Activated CD4-positive, alpha-beta T cell treated with anti-CD3 and anti-CD28 coated beads, Interleukin-2, Interleukin-6, amounts not matched to agents 100 ng/mL and 50 ng/mL, durations not matched to agents 16 hours and 8 hours (primary cell): ENCODE measurements at places on chromosomes 3 and 15.

DNA sequence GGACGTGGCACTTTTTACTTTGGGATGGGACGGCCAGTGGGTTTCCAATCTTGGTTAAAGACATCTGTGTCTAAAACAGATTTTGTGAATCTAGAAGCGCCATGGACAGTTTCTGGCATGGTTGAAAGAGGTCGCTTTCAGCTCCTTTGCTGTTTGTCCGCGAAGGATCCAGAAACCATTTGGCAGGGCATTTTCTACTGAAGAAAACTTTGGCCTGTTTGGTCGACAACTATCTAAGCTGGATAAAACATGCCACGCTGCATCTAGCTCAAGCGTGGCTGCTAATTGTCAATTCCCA is 730 bp upstream of the RORA start:
- DNase-seq: no peak

- peak; percentile 84 for DNase-seq
Observed at GRCh38 chr3:108127301-108127988, 36.6 kb upstream of the CD47 start.

DNA sequence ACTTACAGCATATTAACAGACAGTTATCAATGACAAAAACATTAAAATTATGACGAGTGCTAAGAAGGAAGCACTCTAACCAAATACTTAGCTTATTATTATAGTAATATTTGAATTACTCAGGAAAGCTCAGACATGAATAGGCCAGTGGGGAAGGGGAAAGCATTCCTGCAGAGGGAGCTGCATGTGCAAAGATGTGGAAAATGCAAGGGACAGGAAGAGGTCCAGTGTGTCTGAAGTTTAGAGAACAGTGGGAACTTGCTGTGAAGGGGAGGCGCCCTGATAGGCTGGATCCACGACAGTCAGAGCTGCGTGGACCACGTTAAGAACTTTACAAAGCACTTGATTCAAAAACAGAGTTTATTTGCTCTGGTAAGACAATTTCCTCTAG is 1.2 kb upstream of the SPICE1 start:
- no peak for DNase-seq

DNA sequence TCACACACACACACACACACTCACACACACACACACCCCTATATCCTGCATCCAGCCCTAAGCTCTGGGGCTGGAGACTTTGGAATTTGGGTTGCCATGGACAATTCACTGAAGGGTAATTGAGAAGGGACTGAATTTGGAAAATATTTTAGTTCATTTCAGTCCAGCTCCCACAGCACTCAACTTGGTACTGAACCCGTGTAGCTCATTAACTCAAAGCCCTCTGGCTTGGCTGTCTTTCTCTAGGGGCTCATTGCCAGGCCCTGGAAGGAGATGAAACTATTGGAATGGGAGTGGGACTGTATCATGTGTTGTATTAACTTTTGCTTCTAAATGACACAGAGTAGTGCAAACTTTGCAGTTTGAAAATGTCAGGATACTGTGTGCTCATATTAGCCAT is 157.3 kb downstream of the EPHB1 start:
- no peak for DNase-seq

- DNase-seq: peak; percentile 3
Observed at GRCh38 chr3:23324745-23325144, 121.6 kb downstream of the UBE2E2 start.

DNA sequence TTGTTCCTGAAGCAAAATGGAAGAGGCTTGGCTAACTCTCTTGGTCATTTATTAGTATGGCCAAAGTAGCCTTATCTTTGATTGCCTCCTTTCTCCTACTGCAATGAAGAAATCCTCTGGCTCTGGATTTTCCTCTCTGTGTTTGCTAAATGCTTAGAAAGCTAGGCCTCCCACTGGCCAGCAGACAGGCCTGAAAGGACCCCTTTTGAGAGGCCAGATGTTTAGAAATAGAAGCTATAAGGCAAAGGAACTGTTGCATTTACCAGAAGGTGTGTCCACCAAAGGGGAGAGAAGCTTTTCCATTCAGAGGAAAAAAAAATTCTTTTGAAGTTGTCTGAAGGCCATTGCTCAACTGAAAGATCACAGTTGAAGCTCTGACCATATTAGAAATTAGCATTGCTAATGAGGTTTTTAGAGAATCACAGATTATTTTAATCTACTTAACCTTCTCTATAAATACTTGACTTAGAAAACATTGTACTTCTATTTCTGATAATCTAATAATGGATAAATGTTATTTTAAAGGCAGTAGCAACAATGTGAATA is 160.8 kb downstream of the SYNPR start:
- DNase-seq: no peak

DNA sequence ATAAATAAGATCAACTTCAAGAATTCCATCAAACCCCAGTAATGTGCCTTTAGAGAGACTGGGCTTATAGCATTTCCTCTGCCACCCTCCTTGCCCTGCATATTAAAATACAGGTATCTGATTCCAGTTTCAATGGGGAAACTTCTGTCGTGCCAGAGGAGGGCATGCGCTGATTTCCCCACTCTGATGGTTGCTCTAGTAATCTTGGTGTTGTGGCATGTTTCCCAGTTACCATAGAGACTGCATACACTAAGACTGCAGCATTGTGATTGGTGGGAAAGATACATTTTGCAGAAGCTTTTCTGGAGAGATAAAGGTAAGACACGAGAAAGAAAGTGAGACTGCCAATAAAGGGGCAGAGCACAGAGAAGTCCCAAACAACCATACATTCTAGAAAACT is 225.6 kb downstream of the TIGIT start:
- no peak for DNase-seq

GRCh38 chr3:149702691-149703441 is 45.0 kb upstream of the WWTR1 start:
- DNase-seq: peak; percentile 65

DNA sequence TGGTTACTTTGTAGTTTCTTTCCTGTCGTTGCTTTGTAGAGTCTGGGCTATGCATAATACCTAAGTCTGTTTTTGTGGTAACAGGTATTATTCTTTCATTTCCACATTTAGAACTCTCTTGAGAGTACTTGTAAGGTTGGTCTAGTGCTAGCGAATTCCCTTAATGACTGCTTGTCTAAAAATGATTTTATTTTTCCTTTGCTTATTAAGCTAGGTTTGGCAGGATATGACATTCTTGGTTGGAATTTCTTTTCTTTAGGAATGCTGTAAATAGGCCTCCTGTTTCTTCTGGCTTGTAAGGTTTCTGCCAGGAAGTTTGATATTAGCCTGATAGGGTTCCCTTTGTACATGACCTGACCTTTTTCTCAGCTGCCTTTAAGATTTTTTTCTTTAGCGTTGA is 70.1 kb upstream of the SGO1 start:
- DNase-seq: no peak

GRCh38 chr3:38609386-38610111 is 39.9 kb downstream of the SCN5A start:
- no peak for DNase-seq

DNA sequence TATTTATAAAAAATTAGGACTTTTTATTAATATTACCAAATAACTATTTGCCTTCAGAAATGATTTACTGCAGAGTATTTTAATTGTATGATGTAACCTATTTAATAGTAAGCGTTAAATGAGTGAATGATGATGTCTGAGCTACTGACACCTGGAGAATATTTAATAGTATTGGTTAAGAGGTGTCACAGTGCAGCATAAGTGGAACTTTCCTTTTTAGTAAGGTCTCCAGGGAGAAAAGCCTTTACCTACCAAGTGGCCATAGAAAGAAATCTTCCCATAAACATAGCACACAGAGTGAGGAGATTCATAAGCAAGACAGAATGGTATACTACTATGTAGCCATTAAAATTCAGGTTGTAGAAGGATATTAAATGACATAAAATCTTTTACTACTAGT is 441.7 kb downstream of the TBL1XR1 start:
- DNase-seq: no peak

DNA sequence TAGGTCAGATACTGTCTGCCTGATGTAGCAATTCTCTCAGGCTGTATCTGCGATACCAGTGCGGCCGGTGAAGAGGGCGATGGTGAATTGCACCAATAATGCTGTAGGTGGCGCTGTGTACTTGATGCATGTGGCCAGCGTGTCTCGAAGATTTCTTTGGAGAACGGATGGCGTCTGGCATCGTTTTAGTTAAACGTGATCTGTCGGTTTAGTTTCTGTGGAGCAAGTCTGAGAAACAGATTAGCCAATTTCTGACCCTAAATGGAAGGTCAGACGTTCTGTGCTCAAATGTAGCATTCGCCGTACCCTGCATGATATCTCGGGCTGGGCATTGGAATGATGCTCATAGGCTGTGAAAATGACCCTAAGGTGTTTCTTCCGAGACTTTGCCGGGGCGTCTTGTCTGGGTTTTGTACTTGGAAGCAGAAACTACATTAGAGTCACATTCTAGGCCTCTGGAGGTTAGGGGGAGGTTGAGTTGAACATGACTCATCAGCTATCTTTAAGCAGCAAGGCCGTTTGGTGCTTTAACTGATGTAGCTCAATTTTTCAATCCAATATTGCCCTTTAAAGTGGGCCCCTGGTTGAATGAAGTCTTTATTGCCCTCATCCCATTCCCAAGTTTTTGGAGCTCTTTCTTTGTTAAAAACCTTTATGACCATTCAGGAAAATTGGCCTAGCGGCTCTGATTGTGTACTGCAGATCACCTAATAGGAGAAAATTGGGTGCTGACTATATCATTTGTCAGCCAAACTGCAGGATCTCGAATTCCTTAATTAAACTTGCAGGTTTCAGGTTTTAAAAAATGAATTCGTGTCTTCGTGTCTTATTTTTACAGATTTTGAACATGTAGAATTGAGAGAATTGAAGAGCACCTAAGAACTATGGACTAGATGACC is 80.0 kb downstream of the SQOR start:
- DNase-seq: peak; percentile 72

- DNase-seq: peak; percentile 62
Observed at GRCh38 chr3:183513046-183513706, 42.3 kb downstream of the KLHL6 start.

DNA sequence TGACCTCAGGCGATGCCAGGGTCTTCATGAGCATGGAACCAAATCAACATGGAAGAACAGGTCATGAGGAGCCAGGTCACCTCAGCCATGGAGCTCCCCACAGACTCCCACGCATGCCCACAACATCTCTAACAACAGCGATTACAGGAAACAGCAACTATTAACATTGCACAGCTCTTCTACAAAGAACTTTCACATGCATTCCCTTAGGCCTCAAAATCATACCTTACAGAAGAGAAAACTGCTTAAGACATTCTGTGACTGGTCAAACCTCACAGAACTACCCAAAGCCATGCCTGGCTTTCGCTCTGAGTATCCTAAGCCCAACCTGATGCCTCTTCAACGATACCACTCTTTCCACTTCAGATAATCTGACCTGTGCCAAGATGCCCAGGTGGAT is 117.8 kb downstream of the OXNAD1 start:
- DNase-seq: no peak

GRCh38 chr15:38090678-38091077 is 156.2 kb downstream of the TMCO5A start:
- DNase-seq: no peak

DNA sequence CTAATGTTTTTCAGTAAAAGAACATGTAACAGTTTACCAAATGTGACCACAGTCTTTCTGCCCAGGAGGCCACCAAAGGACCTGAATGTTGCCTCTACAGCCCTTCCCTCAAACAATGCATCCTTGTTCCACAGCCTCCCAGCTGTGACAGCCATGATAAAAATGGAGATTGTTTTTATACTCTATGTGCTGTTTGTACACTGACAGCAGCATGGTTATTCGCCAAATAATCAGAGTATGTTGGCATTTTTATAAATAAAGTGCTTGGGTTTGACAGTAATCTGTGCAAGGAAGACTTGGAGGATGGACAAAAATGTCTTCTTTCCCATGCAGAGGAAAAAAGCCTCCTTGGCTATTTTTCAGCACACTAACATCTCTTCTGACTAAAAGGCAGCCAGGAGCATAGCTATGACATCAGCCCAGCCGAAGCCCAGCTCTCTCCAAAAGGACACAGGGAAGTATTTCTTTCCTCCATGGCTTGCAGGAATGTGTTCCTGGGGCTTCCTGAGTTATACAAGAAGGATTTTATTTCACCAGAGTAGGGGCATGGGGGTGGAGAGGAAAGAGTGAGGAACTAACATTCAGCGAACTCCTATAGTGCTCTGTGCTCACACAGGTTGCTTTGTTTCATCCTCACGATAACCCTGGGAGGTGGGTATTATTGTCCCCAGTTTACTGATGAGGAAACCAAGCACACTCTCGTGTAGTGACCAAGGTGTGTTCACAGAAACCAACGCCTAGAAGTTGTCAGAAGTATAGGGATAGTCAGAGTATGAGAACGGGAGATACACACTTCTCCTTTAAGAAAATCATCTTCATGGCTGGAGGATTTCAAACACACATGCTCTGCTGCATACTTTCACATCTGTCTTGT is 339.7 kb downstream of the MECOM start:
- no peak for DNase-seq

GRCh38 chr3:126961791-126962461 is 21.0 kb upstream of the PLXNA1 start:
- DNase-seq: no peak

- DNase-seq: no peak
Observed at GRCh38 chr15:55255714-55256113, 33.9 kb downstream of the RAB27A start.

DNA sequence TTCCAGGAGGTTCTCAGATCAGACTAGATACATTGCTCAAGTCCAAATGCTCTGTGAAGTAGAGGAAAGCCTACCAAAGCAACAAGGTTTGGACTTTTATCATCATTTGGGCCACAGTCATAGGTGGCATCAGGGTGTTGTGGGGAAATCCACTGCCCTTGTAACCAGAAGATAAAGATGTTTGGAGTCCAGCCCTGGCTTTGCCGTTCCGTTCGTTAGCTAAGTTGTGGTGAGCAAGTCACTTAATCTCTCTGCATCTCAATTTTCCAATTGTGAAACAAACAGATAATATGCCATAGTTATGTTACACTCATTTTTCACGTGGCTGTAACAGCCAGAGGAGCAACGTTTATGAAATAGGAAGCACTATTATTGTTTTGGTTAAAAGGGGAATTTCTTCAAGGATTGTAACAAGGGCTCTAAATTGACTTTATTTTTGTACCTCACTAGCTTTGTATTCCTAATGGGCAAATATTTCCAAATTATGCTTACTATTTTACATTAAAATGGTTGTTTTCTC is 125.6 kb downstream of the CD47 start:
- DNase-seq: no peak

GRCh38 chr3:175619369-175619768 is 760.2 kb downstream of the NAALADL2 start:
- no peak for DNase-seq

DNA sequence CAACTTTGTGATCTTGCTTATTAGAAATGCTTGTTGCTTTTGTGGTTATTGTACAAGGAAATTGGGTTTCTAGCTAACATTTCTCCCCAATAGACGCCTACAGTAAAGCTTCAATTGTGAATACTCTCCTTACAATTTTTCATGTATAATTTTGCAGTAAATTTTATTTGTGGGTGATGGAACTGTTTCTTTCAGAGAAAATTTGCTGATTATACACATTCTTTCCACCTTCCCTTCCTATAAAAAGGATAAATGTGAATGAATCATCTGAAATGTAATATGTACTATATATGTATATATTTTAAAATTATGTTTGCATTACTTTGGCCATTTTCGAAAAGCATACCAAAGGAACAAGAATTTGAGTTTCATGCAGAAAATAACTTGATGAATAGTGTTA is 162.7 kb upstream of the CRBN start:
- DNase-seq: no peak
